ENCODE measurements at places on chromosomes 5 and 9.

DNA sequence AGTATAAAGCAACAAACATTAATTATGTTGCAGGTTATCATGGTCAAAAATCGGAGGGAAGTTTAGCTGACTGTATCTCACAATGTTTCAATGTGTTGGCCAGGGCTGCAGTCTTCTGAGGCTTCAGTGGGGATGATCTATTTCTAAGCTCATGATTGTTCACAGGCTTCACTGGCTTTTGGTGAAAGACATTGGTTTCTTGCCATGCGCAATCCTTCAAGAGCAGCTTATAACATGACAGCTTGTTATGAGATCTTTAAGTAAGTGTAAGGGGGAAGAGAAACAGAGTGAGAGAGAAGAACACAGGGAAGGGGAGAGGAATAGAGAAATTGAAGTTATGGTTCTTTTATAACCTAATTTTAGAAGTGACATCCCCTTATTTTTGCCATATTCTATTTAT, 385.9 kb upstream of the CHD1 start:
- DNase-seq = no peak

- DNase-seq = no peak
Measured at GRCh38 chr5:126640866-126641265, 40.1 kb downstream of the PHAX start.

DNA sequence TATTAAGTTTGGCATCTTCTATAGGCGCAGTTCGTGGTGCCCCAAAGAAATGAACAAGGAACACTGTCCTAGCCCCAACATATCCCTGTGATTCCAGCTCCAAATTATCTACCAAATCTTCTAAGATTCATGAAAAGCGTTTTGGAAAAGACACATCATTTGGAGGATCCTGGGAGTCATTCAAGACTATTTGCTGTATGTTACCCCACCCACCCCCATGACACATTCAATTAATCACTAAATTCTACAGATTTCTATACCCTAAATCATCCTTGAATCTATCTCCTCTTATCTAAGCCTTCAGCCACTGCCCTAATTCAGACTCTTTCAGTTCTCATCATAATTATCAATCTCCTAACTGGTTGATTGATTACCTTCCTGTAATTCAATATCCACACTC, 5.5 kb upstream of the RUSC2 start:
- no peak for DNase-seq

GRCh38 chr9:128146591-128147120, 2.6 kb upstream of the LCN2 start:
- DNase-seq = no peak

- DNase-seq = peak; percentile 26
Measured at GRCh38 chr9:21311889-21312288, 6.8 kb upstream of the IFNA5 start.

GRCh38 chr9:91243029-91243428, 118.7 kb downstream of the AUH start:
- no peak for DNase-seq
